ENCODE measurements at places on chromosomes 16 and 17. TPM values are rescaled to one million over a fixed set of nuclear protein-coding genes. Genes with fewer than 3 reads are reported as not detected.
A peak's percentile ranks its signal among the peaks of the same experiment; 100 is the strongest.

GRCh38 chr17:43176119-43176570 lies 5.1 kb downstream of the NBR1 start:
- DNase-seq, result no peak

- DNase-seq, result no peak
These were observed 2.7 kb upstream of the UNC13D start for GRCh38 chr17:75846692-75847613.

DNA sequence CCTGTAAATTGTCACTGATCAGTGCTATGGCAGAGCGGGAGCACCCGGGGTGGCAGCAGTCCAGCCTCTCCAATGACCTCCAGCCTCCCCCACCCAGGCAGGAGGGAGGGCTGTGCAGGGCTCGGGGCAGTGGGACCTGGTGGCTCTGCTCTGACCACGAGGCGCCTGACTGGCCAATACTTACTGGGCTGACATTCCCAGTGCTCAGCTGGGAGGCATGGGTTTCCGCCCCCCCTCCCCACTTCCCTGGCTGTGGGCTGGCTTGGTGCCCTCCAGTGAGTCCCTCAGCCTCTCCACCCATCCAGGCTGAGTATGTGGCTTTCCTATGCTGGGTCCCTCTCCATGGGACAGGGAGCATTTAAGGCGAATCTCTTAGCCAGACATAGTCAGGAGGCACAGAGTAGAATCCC lies 2.7 kb downstream of the SOCS3 start:
- peak; percentile 73 for DNase-seq

- peak; percentile 82 for DNase-seq
These were observed 3.6 kb downstream of the CLUH start for GRCh38 chr17:2707721-2708584.

- no peak for DNase-seq
These were observed 37.6 kb downstream of the MGAT5B start for GRCh38 chr17:76905836-76906235.

DNA sequence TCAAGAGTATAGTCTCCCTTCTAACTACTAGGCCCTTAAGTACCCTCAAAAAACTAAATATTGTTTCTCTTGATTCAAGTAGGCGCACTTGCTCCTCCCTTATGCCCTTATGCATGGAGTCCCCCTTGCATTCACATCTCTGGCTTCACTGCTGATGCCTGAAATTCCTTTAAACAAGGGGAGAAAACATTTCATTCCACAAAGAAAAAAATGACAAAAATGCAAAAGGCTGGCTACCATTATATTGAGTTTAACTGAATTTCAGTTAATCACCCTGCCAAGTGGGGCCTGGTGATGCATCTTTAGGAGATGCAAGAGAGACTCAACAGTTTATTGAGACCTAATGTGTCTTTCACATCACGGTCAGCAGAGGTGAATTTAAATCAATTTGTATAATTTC lies 35.6 kb downstream of the CRLF3 start:
- DNase-seq, result no peak

Gene MT1M
- total RNA-seq, result 546 TPM

GRCh38 chr16:28136751-28137434 lies 73.4 kb upstream of the GSG1L start:
- no peak for DNase-seq

Gene CALB2
- not detected for total RNA-seq

Gene MYH11
- total RNA-seq, result 2.7 TPM

GRCh38 chr16:89921131-89921701 lies 1.9 kb upstream of the TUBB3 start:
- DNase-seq, result no peak

- no peak for DNase-seq
These were observed 34.9 kb upstream of the GSG1L start for GRCh38 chr16:28098171-28098958.

- no peak for DNase-seq
These were observed 10.8 kb downstream of the ASPHD1 start for GRCh38 chr16:29910819-29911675.

Gene MMP15
- total RNA-seq, result 39.5 TPM

DNA sequence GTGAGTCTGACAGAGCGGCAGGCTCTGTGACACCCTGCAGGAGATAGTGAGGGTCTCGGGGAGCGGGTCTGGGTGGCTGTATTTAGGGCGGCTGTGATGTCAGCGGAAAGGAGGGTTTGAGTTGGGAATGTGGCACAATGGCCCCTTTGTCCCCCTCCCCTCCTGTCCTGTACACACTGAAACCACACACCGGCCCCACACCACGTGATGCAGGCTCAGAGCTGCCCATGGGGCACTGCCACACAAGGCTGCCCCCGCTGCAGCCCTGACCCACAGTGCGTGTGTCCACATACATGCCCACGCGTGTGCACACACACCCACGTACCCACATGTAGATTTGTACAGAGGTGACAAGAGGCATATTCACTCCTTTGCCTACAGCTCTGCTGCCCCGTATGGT lies 15.3 kb downstream of the SGCA start:
- no peak for DNase-seq

DNA sequence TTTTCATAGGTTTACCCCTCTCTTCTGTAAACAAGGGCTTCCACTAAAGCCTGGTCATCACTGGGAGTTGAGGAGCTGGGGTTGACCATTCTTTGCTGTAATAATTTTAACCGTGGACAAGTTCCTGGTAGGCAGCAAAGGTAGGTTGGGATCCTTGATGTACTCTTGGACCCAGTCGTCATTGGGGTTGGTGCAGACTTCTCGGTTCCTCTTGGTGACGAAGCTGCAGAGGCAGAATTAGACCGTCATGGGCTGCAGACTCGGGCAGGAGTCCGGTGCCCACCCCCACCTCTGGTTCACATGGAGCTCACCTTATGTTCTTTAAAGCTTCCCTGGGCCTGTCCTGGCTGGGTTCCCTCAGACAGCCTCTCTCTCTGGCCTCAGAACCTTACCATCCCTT lies 3.8 kb downstream of the CCL16 start:
- no peak for DNase-seq

DNA sequence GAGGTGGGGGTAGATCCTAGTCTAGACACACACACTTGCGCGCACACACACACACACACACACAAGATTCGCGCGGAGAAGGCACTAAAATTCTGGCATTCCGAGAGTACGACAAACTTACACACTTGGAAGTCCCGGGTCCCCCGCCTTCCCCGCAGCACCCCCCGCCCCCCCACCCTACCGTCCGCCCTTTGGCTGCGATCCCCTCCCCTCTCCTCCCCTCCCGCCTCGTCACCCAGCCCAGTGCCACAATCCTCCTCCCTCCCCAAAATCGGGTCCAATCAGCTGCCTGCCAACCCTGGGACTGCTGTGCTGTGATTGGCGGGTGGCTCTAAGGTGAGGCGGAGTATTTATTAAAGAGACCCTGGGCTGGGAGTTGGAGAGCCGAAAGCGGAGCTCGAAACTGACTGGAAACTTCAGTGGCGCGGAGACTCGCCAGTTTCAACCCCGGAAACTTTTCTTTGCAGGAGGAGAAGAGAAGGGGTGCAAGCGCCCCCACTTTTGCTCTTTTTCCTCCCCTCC lies at the start of gene SOX9:
TSS of gene SOX9 (plus strand) at position 379 of the 522 bp plus-strand sequence. CDS start 372 bp downstream, outside the sequence.
- DNase-seq, result peak; percentile 77

DNA sequence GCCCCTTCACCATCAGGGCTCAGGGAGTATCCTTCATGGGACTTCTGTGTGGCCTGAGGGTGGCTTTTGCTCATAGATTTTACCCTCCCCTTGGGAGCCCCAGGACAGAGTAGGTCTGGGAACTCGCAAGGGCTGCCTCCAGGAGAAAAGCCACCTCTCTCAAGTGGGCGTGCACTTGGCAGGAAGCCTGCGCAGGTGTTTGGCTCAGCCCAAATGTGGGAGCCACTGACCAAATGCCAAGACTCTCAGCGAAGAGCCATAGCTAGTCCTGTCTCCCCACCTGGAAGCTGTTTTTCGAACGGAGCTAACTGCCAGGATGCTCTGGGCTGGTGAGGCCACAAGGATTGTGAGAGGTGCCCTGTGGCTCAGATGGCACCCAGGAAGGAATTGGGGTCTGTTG lies 2.0 kb upstream of the HSD17B2 start:
- DNase-seq, result no peak

Gene UBB
- total RNA-seq, result 1,692 TPM

- no peak for DNase-seq
These were observed 27.9 kb downstream of the ADCY7 start for GRCh38 chr16:50293994-50294855.

Gene NOG
- total RNA-seq, result 0.13 TPM

Gene SBK1
- total RNA-seq, result 0.33 TPM

Gene STH
- not detected for total RNA-seq

DNA sequence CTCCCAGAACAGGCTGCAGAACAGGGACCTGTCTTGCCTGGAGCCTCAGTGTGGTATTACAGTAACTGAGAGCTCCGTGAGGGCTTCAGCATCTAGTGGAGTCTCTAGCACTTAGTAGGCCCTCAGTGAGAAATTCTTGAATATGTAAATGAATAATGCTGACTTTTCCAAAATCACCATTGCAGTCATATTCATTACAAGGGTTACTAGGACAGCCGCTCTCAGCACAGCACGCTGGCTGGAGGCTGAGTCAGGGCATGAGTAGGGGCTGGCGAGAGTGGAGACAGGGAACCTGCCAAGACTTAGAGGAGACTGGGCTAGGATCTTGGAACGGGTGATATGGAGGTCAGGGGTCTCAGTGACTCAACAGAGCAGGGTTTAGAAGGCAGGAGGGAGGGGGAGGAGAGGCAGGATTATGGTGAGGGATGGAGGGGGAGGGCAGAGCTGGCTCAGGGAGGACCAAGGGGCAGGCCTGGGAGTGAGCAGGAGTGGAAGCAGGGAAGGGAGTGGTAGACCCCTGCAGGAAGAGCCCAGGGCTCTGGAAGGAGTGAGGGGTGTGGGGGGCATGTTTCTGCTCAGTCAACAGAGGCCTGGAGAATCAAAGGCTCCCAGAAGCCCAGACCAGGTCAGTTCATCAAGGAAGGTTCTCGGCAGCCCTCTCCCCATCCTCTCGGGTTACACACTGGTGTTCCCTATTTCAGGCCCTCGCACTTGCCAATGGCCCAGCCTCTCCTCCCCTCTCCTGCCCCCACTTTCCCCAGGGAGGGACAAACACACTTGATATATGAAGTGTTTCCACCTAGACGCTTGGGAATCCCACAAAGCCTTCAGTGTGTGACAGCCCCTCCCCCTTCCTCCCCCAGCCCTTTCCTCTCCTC lies 42.3 kb downstream of the FZD2 start:
- no peak for DNase-seq

Gene CHST4
- 3.9 TPM for total RNA-seq

DNA sequence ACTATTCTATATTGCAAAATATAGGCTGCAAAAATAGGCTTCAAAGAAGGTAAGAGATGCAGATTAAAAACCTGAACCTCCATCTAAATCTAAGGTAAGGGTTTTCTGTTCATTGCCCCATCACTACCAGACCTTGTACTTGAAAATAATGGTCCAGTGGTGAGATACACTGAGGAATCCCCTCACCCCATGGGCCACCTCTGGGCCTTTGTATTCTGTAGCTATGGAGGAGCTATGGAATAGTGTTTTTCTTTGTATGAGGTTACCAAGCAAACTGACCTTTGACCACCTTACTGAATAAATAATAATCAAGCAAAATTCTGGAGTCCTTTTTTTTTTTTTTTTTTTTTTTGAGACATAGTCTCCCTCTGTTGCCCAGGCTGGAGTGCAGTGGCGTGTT lies 4.8 kb upstream of the UBE2Z start:
- DNase-seq, result no peak

GRCh38 chr17:60332574-60332973 lies 59.4 kb downstream of the USP32 start:
- DNase-seq, result no peak

DNA sequence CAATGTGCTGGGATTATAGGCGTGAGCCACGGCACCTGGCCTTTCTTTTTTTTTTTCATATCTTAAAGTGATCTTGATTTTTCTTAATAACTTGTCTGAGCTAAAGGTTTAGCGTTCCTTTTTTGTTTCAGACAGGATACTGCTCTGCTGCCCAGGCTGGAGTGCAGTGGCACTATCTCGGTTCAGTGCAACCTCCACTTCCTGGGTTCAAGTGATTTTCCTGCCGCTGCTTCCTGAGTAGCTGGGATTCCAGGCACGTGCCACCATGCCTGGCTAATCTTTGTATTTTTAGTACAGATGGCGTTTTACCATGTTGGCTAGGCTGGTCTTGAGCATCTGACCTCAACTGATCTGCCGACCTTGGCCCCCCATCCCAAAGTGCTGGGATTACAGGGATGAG lies 4.0 kb downstream of the RUSF1 start:
- DNase-seq, result no peak

Gene RPRML
- not detected for total RNA-seq

Gene ARL5C
- total RNA-seq, result not detected

GRCh38 chr17:82400830-82401229 lies 17.3 kb upstream of the HEXD start:
- no peak for DNase-seq

GRCh38 chr16:85735225-85735635 lies 15.7 kb downstream of the C16orf74 start:
- DNase-seq, result no peak

DNA sequence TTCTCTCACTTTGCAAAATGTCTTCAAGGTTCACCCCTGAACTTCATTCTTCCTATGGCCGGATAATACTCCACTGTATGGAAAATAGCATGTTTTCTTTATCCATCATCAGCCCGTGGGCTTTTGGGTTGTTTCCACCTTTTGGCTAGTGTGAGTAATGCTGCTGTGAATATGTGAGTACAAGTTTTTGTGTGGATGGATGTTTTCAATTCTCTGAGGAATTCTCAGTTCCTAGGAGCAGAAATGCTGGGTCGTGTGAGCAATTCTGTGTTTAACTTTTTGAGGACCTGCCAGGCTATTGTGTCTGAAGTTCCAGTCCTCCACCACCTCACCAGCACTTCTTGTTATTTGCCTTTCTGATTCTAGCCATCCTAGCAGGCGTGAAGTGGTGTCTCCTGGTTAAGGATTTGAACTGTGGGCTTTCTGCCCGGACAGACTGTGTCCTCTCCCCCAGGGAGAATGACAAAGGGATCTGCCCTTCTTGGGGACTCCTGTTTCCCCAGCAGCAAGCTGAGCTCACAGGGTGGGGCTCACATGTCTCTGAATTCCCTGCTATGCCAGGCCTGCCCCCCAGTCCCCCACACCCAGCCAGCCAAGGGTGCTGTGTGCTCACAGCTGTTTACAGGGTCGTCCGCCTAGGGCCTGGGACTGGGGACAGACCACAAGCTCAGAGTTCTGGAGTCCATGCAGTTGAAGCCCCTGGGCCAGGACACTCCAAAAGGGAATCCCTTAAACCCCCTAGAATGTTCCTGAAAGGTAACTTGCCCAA lies 92.2 kb upstream of the CIBAR2 start:
- DNase-seq, result no peak

DNA sequence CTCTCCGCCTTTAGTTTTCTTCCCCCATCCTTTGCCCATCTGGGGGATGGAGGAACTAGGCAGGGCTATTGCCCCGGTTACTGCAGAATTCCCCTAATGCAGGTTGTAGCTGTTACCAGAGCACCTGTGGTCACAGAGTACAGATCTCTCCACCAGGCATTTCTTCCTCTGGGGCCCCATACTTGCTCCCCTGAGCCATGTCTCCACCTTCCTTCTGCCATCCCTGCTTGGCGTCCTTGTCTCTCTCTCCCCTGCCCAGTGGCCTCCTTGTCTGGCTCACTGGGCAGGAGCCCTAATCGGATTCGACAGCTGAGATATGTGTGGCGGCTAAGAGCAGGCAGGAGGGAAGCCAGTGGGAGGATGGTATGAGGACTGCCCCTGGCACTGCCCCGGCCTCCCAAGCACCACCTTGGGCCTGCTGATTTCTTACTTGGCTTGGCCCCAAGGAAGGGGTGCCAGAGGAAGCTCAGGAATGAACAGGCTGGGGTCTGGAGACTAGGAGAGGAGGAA lies 2.0 kb downstream of the RARA start:
- DNase-seq, result no peak
